ENCODE measurements at places on chromosomes 11 and 22.
A peak's percentile ranks its signal among the peaks of the same experiment; 100 is the strongest.

GRCh38 chr11:70127653-70128434, 49.7 kb downstream of the ANO1 start:
- no peak for DNase-seq

- no peak for DNase-seq
These were observed 392.9 kb downstream of the TBC1D22A start for GRCh38 chr22:47155131-47155885.

DNA sequence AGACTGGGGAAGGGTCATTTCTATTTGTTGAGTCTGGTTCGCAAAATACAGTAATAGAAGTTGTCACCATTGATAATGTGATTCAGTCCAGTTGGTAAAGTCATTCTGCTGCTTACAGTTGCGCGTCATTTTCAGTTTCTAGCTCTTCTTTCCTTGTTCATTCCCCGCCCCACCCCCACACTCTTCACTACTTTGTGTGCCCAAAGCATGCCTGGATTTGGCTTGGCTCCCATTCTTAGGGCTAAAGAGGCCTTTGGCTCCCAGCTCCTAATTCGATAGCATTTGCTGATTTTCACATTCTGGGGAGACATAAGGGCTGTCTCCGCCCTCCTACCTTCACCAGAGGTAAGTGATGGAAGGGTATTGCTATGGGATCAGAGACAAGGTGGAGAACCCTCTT, 43.0 kb downstream of the CECR2 start:
- DNase-seq: no peak

- DNase-seq: no peak
These were observed 16.1 kb upstream of the OR52H1 start for GRCh38 chr11:5564259-5565019.

- no peak for DNase-seq
These were observed 142.9 kb downstream of the SNX19 start for GRCh38 chr11:130773244-130773820.

GRCh38 chr11:1317993-1318392, 8.6 kb upstream of the TOLLIP start:
- DNase-seq: no peak

DNA sequence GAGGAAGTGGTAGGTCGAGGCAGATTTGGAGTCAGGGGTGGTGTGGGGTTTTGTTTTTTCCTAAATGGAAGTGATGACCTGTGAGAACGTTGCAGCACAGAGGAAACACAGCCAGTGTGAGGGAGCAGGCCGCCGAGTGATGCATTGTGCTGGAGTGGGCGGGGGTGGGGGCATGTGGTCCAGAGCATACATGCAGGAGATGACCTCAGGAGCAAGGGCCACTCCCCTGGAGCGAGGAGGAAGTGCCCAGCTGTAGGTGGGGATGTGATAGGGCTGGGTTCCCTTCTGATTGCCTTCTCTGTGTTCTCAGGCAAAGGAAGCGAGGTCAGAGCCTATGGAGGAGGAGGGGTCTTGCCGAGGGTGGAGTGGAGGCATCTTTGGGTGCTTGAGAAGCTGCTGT, 81.4 kb downstream of the PPP6R3 start:
- DNase-seq: no peak

DNA sequence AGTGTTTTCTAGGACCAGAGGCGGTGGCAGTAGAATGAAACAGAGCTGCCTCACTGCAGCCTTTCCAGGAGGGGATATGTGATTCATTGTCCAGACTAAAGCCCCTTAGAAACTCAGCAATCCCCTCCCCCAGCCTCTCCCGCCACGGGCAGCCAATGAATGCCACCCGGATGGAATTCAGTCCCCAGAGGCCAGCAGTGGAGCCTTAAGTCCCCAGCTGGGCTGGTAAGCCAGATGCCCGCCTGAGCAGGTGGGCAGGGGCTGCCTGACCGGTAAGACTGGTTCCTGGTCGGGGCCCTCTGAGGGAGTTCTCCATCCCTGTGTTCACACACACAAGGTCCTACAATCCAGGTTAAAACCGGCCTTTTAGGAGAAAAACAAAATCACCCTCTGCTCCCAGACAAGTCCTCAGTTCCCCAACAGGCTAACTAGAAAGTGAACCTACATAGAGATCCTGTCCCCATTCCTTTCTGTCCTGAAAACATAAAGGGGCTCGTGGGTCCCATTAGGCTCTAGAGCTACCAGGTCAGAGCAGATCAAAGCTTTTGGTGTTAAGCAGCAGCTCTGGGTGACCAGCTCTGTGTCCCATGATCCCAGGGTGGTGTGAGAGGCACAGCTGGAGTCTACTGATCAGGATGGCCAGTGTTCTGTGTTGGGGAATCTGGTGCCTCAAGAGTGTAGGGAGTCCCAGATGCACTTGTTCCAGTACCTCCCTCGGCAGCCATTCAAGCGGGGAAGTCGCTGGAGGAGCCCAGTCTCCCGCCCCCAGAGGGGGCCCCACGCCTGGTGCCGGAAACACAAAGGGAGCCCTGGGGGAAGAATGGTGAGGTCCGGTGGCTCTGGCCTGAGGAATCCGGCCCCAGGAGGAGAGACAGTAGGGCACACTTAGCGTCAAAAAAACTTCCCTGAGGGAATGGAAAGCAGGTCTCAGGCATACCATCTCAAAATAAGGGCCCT, 2.6 kb downstream of the PATZ1 start:
- DNase-seq: peak; percentile 64

All from activated T-cell treated with anti-CD3 and anti-CD28 coated beads, Interleukin-2, amount 50 U/mL, for 24 hours (primary cell).